Femur (tissue), 1 donor: ENCODE measurements at places on chromosomes 1 and 21.
A peak's percentile ranks its signal among the peaks of the same experiment; 100 is the strongest.

GRCh38 chr1:97920276-97920831, 480 bp downstream of the DPYD start:
- DNase-seq: no peak

DNA sequence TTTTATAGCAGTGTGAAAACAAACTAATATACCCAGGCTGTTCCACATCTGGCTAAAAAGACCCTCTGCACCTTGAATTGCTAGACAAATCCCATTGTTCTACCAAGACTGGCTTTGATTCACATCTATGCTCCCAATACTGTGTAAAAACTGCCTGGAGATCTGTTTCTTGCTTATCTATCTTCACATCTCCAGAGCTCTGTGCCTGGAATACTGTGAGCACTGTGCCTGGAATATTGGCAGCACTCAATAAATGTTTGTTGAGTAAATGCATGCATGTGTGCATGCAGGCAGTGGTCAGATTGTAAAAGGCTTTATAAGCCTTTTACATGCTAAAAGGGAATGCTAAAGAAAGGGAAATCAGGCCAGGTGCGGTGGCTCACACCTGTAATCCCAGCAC, 75.5 kb upstream of the APP start:
- DNase-seq: no peak

- DNase-seq: no peak
Measured at GRCh38 chr1:158978730-158979129, 31.0 kb upstream of the IFI16 start.

GRCh38 chr1:37656881-37657280, 22.2 kb upstream of the RSPO1 start:
- DNase-seq: no peak

- no peak for DNase-seq
Measured at GRCh38 chr1:219223496-219223895, 49.8 kb downstream of the LYPLAL1 start.

GRCh38 chr1:212218911-212219310, 66.3 kb upstream of the PPP2R5A start:
- no peak for DNase-seq

GRCh38 chr1:73626326-73626725, 571.6 kb downstream of the LRRIQ3 start:
- peak; percentile 31 for DNase-seq

GRCh38 chr1:175003521-175003920, 3.8 kb downstream of the CACYBP start:
- no peak for DNase-seq

GRCh38 chr1:67647036-67647798, 37.8 kb upstream of the GADD45A start:
- peak; percentile 24 for DNase-seq

- no peak for DNase-seq
Measured at GRCh38 chr1:22626237-22627157, 9.9 kb upstream of the C1QA start.

DNA sequence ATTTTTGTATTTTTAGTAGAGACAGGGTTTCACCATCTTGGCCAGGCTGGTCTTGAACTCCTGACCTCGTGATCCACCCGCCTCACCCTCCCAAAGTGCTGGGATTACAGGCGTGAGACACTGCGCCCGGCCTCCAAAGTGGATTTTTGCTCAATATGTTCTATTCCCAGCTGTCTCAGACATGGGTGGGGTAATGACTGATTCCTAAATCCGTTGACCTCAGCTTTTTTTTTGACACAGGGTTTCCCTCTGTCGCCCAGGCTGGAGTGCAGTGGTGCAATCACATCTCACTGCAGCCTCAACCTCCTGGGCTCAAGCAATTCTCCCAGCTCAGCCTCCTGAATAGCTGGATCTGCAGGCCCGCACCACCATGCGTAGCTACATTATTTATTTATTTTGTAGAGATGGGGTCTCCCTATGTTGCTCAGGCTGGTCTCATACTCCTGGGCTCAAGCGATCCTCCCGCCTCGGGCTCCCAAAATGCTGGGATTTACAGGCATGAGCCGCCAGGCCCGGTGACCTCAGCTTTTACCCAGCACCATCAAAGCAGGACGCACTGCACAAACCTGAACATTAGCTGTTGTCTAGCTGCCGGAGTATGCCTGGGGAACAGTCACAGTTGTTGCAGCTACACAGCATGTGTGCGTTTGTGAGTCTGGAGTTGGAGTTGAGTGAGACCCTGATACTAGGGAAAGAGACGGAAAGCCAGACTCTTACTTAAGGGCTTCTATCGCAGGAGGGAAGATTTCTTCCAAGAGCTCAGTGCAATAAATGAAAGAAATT, 43.7 kb upstream of the PSEN2 start:
- DNase-seq: no peak

- no peak for DNase-seq
Measured at GRCh38 chr1:172054172-172054571, 212.9 kb downstream of the DNM3 start.

DNA sequence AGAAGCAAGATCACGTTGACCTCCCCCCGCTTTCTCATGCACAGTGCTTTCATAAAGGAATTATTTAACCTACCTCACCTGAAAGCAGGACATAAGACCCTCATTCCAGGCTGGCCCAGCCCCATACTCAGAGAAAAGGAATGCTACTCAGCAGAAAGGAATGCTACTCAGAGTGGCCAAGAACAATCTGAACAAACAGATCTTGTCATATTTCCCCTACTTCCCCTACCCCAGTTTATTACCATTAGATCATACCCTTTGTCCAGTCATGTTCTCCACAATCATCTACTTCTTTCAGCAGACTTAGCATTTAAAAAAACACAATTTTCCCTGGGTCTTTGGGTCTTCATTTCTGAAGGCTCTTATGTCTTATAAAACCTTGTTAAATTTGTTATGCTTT, 89.8 kb downstream of the SLC16A1 start:
- DNase-seq: no peak

DNA sequence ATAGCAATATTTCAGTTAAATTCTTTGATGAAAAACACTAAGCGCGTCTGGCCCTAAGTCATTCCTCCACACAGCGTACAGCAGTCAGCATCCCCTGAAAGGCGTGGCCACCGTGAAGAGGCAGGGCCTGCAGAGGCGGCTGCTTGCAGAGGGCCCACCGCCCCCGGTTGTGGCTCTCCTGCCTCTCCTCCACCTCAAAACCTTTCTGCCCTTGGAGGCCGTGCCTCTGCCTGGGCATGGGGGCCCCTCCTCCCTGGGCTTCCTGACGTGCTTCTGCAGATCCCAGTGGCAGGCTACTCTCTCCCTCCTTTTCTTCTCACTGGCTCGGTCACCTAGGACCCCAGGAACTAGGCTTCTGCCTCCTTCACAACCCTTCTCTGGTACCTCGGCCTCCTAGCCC, 16.2 kb downstream of the CLSTN1 start:
- DNase-seq: no peak

DNA sequence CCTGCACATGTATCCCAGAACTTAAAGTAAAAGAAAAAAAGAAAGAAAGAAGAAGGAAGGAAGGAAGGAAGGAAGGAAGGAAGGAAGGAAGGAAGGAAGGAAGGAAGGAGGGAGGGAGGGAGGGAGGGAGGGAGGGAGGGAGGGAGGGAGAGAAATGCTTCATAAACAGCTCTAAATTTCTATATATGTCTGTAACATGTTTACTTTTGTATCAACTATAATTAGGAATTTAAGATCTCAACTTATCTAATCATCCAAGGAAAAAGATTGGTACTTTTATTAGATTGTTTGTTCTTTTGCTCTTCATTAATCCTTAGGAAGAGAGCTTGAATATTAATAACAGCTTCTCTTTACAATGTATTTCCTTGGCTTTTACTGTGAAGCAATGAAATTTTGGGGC, 195.4 kb upstream of the PRMT6 start:
- no peak for DNase-seq

- DNase-seq: peak; percentile 71
Measured at GRCh38 chr1:27349784-27350662, 8.2 kb downstream of the SYTL1 start.

- no peak for DNase-seq
Measured at GRCh38 chr1:63908016-63908415, 134.2 kb downstream of the ROR1 start.

DNA sequence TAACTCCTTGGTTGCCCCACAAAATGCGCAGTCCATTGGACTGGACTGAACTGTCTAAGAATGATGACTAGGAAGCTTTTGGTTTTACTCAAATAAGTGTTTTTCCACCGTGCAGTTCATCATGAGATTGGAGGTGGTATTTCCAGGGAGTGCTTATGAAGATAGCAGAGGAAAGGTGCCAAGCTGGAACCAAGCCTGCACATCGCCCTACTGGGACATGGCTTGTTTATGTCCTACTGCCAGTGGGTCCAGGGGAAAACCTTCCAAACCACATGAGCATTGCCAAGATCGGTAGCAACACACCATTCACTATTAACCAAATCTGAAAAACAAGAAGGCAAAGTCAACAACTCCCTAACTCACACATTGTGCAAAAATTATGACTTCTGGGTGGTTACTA, 54.7 kb upstream of the DSCAM start:
- no peak for DNase-seq

- peak; percentile 27 for DNase-seq
Measured at GRCh38 chr1:229941831-229942230, 125.2 kb upstream of the GALNT2 start.

GRCh38 chr1:210003501-210003900, 65.5 kb downstream of the SYT14 start:
- no peak for DNase-seq

DNA sequence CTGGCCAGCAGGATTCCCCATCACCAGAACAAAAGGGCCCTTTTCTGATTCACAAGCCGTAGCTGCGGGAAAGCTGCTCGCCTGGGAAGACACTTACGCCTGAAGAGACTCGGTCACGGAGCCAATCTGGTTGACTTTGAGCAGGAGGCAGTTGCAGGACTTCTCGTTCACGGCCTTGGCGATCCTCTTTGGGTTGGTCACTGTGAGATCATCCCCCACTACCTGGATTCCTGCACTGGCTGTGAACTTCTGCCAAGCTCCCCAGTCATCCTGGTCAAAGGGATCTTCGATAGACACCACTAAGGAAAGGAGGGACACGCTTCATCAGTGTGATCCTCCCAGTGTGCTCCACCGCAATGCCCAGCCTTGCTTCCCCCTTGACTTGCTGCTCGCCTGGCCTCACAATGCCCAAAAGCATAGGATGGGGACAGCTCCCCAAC, 14.7 kb downstream of the ENO1 start:
- DNase-seq: no peak

DNA sequence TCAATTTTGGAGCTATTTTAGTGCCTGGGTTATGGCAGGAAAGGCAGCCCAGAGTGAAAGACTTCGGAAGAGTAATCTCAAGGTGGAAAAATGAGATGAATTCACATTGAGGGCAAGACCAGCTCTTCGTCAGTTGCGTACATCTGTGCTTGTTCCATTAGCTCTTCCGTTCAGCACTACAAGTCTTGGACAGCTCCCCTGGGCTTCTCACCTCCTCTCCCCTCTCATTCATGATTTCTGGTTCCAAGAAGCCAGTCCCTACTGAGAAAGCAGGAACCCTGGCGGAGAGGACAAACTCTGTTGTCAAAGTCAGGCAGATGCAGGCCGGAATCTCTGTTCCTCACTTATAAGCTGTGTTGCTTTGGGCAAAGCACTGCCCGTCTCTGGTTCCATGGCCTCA, 76.5 kb downstream of the ACTL8 start:
- DNase-seq: peak; percentile 58

GRCh38 chr1:8082945-8083344, 56.8 kb upstream of the ERRFI1 start:
- DNase-seq: no peak

- no peak for DNase-seq
Measured at GRCh38 chr1:243246916-243247315, 8.2 kb downstream of the CEP170 start.

DNA sequence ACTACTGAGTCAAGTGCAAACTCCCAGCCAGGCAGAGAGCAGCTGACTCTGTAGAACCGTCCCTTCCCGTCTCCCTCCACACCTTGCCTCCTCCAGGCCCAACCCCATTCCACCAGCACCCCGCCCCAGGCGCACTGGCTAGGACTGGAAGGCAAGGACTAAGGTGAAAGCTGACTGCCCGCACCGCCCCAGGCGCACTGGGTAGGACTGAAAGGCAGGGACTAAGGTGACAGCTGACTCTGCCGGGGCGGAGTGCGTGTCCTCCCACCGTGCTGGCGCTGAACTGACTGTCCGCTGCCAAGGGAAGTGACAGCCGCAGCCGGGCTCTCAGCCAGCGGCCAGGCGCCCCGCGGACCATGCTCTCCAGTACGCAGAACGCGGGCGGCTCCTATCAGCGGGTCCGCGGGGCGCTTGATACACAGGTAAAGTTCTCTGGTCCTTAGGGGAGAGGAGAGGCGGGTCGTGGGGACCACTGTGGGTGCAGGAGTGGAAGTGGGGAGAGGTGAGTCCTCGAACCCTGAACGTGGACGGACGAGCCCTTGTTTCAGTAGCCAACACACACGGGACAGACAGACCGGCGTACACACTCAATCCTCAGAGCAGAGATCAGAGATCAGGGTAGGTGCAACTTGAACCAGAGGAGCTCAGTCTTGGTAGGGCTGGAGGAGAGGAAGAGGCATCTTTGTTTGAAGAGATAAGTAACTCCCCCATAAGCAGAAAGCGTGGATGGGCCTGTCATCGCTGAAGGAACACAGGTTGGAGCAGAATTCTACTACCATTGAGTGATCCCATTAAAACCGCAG, 58.0 kb downstream of the RBM11 start:
- peak; percentile 61 for DNase-seq

- DNase-seq: no peak
Measured at GRCh38 chr1:207913951-207914350, 3.0 kb upstream of the CD34 start.

DNA sequence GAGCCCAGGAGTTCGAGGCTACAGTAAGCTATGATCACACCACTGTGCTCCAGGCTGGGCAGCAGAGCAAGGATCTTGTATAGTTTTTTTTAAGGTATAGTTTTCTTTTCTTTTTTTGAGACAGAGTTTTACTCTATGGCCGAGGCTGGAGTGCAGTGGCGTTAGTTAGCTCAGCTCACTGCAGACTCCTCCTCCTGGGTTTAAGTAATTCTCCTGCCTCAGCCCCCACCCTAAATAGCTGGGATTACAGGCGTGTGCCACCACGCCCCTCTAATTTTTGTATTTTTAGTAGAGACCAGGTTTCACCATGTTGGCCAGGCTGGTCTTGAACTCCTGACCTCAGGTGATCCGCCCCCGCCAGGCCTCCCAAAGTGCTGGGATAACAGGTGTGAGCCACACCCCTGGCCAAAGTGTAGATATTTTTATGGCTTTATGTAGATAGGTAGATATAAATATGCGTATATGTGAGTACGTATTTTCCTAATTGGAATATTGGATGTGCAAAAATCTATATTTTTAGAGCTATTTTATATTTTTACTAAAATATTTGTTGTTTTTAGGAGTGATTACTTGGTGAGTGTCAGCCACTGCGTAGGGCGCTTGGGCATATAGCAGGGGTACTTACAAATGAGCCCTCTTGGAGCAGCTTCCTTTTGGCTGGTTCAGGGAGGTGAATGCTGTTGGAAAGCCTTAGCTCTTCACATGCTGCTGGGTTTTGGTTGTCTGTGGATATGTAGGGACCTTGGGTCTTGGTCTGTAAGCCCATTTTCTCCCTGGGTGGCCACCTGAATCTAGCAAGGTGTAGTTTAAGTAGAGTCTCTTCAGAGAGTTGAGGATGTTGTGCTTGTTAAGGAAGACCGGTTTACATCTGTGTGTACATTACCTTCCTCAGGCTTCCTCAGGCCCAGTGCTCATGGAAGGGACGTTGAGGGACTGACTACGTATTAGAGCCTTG, 9.5 kb downstream of the KDM4A start:
- DNase-seq: no peak

- DNase-seq: peak; percentile 66
Measured at GRCh38 chr1:206700445-206701036, 15.8 kb downstream of the MAPKAPK2 start.

- peak; percentile 24 for DNase-seq
Measured at GRCh38 chr1:199573047-199573446, 454.5 kb upstream of the NR5A2 start.
